ENCODE measurements at places on chromosomes 7 and 10.

- DNase-seq, result no peak
Observed at GRCh38 chr10:101157756-101158458, 26.8 kb downstream of the TLX1 start.

DNA sequence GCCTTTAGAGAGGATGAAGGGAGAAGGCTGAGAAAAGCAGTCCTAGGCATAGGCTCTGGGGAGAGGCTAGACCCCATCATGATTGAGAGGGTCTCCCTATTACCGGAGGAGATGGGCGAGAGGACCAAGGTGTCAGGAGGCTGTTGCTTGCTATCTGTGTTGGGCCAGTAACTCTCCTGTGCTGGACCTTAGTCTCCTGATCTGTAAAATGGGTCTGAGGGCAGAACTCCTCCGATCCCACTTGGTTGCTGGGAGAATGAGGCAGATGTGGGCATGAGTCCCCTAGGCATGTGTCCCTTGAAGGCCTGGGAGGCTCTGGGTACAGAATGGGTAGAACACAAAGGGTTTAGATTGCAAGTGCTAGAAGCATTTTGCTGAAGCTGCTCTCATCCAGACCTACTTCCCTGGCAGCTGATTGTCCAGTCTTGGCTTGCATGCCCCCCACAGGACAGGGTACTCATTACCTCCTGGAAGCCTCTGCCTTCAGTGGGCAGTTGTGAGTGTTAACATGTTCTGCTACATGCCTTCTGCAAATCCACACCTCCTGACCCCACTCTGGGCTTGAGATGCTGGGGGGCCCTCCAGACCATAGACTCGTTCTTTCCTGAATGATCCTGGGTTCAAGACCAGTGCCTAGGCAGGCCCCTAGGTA, 4.4 kb downstream of the ZMIZ1 start:
- DNase-seq, result no peak

GRCh38 chr10:87804939-87805569, 13.0 kb downstream of the ATAD1 start:
- DNase-seq, result no peak

DNA sequence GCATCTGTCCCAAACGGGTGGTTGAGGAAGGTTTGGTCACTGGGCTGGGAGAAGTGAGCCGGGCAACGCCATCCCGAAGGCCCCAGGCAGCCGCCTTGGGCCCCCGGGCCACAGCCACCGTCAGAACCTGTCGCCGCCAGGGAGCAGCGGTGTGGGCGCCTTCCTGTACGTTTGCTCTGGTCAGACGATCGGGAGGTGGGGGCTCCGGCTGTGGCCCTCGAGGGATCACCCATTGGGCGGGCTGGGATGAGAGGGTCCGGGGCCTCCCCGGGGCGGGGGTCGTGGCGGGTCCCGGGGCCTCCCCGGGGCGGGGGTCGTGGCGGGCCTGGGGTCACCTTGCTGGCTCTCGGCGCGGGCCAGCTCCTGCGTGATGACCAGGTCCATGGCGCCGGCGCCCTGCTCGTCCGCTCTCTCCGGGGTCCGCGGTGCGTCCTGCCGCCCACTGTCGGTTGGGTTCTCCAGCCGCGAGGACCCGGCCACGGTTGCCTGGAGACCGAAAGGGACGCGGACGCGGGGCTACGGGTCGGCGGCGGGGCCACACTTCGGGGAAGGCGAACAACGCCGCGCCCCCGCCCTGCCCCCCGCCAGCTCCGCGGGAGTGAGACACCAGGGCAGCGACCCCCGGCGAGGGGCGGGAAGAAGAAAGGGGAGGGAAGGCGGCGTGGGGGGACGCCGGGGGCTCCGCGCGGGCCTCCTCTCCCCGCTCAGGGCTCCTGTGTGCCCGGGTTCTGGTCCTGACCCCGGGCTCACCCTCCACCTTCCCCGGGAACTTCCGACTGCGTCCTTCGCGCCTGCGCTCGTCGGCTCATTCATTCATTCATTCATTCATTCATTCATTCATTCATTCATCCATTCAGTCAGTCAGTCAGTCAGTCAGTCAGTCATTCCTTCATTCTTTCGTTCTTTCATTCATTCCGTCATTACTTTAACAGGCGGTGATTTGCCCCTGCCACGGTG, at the start of gene CFAP46:
Gene CFAP46 (minus strand): TSS at position 470 of the 957 bp plus-strand sequence. CDS start 86 bp downstream, at position 384.
- no peak for DNase-seq

GRCh38 chr7:80087771-80088170, 46.9 kb upstream of the GNAI1 start:
- DNase-seq, result no peak

- DNase-seq, result no peak
Observed at GRCh38 chr7:142808461-142808801, 37.7 kb downstream of the PRSS2 start.

GRCh38 chr7:54880326-54880989, 121.4 kb upstream of the SEC61G start:
- DNase-seq, result no peak

- DNase-seq, result no peak
Observed at GRCh38 chr10:23412223-23412622, 26.7 kb upstream of the OTUD1 start.

DNA sequence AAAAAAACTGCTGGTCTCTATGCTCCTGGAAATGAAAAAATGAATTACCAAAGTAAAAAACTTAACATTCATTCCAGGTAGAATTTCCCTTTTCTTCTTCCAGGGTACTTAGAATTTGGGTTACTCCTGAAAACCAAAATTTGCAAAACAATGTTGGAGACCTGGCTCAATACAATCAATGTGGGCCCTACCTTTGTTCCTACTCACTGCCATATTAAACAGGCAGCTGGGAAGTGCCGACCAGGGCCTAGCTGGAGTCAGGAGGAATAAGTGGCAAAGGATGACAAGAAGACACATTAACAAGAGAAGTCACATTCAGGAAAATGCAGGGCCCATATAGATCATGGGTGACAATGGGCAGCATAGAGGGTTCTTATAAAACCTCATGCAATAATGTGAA, 6.4 kb upstream of the AGK start:
- DNase-seq, result no peak

DNA sequence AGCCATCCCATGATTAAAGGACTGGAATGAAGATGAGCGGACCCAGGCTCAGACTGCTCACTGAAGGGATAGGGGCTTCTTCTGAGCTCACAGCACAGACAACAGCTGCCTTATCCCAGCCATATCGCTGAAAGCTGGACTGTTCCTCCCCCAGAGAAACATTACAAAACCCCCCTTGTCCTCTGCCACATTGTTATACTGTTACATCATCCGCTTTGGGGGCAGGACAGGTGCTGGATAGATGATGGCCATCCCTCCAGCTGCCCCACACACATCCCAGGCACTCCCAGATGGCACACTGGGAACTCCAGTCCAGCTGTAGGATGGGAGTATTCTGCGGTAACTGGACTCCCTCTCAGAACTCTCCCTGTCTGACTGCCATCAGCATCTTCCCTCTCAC, 58.7 kb upstream of the BTRC start:
- DNase-seq, result no peak

DNA sequence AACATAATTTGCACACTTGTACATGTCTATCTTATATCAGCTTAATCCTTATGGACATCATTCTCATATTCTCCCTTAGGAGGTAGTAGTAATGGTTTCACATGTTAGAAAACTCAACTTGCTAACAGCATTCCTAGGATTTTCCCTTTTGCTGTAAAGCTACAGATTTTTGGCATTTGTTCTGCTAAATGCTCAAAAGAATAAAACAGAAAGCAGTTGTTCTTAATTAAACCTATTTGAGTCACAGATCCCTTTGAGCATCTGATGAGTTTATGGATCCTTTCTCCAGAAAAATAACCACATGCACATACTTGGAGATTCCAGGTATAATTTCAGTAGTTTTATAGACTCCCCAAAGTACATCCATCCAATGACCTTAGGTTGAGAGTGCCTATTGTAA, 122.9 kb upstream of the BET1 start:
- DNase-seq, result no peak

DNA sequence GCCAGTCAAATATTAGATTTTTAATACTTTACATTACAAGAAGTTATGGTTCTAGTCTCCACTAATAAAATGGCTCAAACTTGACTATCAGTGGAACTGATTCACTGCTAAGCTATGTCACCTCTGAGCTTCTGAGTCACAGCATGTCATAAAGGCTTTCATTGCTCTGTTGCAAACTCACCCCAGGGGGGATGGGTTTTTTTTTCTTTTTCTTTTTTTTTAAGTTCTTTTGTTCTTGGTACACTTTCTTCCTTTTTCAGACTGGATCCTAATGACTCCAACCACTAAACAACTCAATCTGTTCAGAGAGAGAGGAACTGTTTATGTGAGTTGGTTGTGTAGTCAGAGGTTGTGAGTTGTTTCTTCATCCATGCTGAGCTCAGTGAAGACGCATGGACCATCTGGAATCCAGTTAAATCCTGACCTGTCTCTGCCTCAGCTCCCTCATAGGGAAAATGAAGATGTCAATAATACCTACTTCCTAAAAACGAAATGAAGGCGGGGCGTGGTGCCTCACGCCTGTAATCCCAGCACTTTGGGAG, 11.0 kb downstream of the MYOF start:
- no peak for DNase-seq

DNA sequence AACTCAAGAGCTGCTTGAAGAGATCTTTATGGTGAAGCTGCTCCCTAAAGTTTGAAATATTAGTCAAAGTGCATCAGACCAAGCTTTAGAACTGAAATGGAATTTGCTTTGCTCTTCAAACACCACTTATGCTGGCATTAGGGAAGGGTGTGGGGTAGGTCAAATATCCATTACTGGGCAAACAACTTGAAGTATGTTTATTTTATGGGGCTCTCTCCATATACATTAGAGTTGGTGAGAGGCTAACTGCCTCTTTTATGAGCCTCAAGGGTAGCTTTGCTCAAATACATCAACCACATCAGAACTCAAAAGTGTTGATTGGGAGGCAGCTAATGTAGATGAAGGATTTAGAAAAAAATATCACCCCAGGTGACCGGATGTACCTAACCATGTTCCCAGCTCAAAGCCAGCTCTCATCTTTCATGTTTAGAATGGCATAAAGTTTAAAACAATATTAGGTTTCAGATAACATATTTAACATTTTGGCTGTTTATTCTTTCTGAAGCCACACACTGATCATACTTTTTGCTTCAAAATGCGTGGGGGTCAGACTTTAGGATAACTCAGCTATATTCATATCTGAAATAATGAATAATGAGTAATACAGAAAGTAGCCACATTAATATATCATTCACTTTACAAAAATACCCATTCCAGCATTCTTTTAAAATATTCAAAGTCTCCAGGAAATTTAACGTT, 318.6 kb downstream of the PTEN start:
- DNase-seq, result no peak

DNA sequence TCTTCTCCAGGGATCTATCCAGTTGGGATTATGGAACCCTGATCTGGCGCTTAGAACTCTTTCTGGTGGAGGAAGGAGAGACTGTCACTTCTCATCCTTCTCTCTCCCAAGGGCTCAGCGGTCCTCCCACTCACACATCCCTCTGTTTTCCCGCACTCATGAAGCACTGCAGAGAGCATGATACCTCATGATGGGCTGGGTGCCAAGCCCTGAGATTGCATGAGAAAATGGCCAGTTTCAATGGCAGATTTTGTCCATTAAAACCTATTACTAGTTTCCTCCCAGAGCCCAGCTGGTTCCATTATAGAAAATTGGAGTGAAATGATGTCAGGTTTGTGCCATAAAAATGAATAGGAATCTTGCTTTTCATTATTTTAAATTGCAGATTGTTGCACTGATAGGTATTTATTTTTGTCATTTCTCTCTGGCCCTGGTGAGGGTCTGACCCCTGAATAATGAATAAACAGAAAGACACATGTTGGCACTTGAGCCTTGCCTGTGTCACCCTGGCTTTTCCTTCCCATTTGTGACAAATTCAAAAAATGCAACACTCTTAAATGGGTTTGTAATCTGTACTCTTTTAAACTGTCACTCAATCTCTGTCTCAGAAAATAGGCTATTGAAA, 1151.1 kb downstream of the TYW1 start:
- DNase-seq, result peak; percentile 83

DNA sequence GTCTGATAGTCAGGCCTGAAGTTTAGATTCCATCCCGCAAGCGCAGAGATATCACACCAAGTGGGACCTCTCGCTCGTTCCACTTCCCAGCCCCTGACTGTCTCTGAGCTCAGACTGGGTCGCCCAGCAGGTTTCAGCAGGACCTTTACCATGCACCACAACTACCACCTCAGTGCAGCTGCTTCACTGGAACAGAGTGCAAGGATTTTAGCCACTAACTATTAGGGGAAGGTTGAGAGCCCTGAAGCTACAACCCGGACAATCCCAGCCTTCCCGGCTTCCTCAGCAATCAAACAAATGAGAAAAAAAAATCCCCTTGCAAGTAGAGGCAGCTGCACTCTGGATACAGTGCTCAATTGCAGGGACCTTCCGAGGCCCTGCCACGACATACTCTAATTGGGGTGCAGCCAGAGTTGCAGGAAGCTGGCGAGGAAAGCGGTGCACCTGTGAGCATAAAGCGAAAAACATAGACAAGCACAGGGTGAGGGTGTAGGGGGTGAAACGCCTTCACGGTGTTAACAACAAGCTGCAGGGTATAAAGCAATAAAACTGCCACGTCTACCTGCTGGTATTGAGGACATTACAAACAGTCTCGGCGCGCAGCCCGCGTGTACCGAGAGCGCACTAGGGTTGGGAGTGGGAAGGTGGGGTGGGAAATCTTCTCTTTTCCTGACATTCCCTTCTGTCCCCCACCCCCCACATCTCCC, 2.6 kb upstream of the DLX6 start:
- no peak for DNase-seq

DNA sequence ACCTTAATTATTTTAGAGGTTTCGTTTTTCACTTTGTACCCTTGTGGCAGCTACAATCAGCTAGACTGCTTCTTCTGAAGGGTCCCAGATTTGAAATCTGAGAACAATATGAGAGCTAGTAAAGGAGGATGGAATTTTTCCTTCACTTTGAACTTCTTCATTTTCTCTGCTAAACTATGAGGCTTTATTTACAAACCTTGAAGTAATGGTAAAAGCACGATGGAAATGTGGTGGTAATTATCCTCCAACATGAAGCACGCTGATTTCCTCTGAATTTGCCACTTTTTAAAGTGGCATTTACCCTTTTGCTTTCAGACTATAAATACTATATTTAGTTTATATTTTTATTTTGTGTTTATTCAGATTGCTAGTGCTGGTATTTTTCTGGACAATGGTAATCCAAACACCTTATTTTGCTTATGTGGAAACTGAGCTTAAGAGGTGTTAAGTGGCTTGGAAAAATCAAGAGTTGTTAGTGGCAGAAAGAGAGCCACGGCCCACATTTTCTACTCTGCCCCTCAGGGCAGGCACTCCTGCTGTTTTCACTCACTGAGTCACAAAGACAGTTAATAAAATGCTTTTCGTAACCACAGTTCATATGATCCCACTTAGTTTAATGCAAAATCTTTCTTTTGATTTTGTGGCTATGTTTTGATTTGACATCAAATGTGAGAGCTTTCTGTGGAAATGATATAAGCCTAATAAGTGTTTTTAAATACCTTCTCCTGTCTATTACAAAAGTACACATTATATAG, 2.7 kb downstream of the SSMEM1 start:
- DNase-seq, result no peak

- DNase-seq, result no peak
Observed at GRCh38 chr10:17989908-17990767, 38.4 kb downstream of the SLC39A12 start.
